Stimulated activated CD8-positive, alpha-beta memory T cell treated with anti-CD3 and anti-CD28 coated beads, Interleukin-4, amount 100 ng/mL, for 1 hour (primary cell): ENCODE measurements at places on chromosomes 6 and 20.

DNA sequence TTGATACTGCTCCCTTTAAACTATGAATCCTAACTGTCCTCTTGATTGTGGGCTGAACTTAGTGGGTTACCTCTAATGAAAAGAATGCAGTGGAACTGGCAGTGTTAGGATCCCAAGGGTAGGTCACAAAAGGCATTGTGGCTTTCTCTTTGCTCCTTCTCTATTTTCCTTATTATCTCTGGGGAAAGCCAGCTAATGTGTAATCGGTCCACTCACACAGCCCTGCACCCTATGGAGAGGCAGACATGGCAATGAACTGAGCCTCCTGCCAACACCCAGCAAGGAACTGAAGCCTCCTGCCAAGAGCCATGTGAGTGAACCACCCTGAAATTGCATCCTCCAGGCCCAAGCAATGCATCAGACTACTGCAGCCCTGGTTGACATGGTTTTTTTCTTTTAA is 24.6 kb upstream of the ZNF133 start:
- no peak for DNase-seq

DNA sequence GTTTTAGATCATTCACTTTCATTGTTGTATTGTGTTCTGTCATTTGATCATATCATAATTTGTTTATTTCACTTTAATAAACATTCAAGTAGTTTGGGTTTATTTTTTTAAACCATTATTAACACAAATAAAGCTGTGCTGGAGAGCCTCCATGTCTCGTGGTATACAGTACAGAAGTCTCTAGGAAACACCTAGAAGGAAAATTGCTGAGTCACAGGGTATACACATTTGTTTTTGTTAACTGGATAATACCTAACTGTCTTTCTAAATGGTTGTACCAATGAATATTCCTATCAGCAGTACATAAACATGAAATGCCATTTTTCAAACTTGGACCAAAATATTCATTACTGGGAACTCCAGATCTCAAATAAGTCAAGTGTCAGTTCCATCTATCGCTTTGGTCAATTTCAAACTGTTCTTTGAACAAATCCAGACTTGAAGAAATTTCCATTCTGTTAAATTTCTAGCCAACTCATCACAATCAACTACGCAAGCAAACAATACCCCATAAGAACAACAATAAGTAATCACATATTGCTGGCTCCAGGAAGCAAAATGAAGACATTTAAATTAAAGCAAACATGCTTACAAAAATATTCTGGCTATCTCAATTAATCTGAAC is 138.1 kb downstream of the ATXN1 start:
- no peak for DNase-seq

GRCh38 chr6:112027942-112028674 is 25.8 kb upstream of the CCN6 start:
- peak; percentile 17 for DNase-seq

- DNase-seq = peak; percentile 57
Measured at GRCh38 chr6:24402697-24403500, at the start of gene MRS2. TSS of gene MRS2 (plus strand) at chr6:24402936. CDS start at chr6:24403047, 111 bp downstream.

- no peak for DNase-seq
Measured at GRCh38 chr20:59945175-59945574, 5.0 kb downstream of the FAM217B start.

DNA sequence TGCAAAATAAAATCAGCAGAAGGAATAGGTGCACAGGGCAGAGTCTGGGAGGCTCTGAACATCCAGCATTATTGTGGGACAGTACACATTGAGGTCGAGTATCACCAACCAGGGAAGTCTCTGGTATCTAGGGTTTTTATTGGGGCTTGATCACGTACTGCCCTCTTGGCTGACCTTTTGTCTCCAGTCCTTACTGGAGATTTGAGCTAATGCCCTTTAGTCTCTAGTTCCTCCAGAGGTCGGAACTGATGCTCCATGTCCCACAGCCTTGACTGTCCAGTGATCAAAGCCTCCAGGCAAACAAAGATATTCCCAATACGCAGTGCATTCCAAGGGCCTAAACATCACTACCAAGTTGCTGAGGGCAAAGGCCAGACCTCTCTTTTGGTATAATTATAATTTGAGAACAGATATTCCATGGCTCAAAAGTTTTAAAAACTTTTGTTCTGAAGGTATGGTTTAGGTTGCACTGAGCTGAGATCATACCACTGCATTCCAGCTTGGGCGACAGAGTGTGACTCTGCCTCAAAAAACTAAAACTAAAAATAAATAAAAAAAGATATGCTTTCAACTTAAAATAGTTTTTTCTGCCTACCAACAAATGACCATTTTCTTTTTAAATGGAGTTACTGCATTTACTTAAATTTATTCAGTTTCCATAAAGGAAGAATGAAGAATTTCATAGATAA is 56.9 kb upstream of the DYNLRB1 start:
- DNase-seq = no peak

DNA sequence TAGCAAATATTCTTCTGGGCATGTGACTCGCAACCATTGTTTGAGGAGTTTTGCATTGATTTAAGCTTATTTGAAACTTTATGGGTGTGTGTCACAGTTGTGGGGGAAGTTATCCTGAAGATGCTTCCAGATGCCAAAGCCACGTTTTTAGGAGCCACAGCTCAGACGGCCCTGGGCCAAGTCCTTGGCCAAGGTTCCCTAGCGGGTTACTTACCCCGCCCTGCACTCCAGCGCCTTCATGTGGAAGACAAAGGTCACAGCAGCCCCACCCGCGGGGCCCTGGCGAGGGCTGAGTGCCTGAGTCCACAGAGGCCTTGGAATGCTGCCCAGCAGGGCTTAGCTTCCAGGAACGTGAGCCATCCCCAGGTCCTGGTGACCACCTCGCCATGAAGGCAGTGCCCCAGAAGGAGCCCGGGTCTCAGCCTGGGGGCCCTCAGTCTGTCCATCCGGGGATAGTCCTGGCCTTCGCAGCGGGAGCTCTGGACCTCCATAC is 308.3 kb downstream of the CDH4 start:
- DNase-seq = no peak

GRCh38 chr6:151478670-151479069 is 15.1 kb upstream of the CCDC170 start:
- DNase-seq = no peak

DNA sequence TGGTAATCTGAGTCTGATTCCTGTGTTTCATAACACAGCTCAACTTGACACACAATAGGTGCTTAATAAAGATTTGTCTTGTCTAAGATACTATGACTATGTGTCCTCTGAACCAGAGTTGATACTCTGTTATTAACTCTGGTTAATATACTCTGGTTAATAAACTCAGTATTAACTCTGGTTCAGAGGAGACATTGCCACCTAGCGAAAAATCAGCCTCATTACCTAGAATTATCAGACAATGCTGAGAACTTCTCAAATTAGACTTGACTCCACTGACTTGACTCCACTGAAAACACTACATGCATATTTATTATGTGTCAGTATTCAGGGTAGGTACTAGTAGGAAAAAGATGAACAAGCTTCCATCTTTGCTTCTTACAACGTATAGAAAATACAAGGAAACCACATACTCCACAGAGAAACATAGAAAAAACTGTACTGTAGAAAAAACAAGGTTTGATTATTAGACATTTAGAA is 73.9 kb downstream of the AHI1 start:
- no peak for DNase-seq

GRCh38 chr6:33746036-33746600 is 587 bp downstream of the IP6K3 start:
- no peak for DNase-seq

DNA sequence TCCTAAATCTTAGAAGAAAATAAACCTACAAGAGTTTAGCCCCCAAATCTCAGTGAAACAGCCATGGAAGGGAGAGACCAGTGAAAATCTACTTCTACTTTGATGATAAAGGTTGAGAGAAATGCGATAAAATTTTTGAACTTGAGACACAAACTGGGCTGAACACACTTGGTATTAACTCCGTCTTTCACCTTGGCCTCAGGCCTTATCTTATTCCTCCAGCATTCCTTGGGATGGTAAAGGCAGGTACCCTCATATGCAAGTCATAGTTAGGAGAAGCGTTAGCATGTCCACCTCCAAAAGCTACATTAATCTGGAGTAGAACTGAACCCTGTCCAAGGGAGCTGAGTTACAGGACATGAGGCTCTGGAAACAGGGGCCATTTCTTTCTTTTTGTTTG is 1.2 kb upstream of the SPTLC3 start:
- no peak for DNase-seq

DNA sequence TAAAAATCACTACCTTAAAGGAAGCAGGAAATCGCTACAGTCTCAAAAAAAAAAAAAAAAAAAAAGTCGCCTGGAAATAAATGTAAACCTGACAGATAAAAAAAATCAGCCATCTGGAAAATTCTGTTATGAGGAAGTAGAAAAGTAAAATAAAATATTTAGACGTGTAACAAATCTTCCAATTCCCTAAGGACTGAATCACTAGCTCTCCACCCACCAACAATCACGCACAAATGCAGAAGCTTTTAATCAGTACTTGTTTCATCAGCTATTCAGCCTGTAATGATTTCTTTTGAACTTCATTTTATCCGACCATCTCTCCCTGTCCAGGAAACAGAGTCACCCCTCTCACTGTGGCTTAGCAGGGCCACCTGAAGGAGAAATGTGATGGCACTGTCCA is 59.0 kb downstream of the SLC23A2 start:
- no peak for DNase-seq

DNA sequence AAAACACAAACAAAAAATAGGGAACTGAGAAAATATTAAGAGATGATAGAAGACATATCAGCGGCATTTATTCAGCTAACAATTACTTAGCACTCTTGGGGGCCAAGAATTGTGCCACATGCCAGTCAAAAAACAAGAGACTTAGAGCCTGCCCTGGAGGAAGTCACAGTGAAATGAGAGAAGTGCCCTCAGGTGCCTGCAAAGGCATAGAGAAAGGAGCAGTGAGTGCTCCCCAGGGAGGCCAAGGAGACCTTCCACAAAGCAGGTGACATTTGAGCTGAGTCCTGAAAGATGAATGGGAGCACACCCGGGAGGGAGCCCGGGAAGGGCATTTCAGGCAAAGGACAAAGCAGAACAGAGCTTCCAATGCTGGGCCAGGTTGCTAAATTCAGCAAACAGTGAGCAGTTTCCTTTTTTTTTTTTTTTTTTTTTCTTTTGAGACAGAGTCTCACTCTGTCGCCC is 184.7 kb upstream of the JARID2 start:
- DNase-seq = no peak

- DNase-seq = no peak
Measured at GRCh38 chr6:25995507-25995906, 32.9 kb downstream of the TRIM38 start.

- DNase-seq = no peak
Measured at GRCh38 chr6:166156942-166157341, 10.7 kb downstream of the TBXT start.

- DNase-seq = no peak
Measured at GRCh38 chr20:8870652-8871051, 198.2 kb upstream of the PLCB4 start.

GRCh38 chr6:106173124-106173879 is 87.2 kb downstream of the PRDM1 start:
- DNase-seq = no peak

DNA sequence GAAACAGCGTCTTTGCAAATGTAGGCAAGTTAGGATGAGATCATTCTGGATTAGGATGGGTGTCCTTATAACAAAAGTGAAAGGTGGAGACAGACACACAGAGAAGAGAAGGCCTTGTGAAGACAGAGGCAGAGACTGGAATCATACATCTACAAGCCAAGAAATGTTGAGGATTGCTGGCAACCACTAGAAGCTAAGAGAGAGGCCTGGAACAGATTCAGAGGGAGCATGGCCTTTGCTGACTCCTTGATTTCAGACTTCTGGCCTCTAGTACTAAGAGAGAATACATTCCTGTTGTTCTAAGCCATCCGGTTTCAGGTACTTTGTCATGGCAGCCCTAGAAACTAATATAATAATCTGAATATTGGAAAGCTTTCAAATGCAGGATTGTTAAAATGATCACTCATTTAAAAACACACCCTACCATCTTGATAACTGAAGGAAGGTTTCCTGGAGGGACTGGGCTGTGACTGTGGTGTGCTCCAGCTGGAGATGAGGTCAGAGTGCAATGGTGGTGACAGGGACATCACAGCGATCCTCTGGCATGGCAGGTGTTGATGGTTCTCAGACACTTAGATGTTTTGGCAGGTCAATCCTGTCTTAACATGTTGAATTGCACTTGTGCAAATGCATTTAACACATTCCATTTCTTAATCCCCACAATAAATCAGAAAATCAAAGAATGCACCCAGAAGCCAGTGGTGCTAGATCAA is 25.1 kb downstream of the CD83 start:
- DNase-seq = no peak

DNA sequence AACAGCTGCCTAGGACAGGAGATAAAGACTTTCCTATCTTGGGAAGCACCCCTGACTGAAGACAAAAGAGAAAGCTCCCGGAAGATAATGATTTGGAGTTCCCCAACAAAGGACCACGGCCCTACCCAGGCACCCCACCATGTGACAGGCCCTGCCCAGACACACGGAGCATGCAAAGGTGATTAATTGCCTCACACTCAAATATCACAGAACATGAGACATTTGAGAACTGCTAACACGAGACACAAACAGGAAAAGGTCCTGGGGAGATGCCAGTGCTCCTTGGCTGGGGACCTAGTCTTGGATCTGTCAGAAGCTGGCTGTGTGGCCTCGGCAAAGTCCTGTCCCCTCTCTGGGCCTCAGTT is 82.5 kb upstream of the PTPN1 start:
- no peak for DNase-seq

GRCh38 chr6:16634855-16635254 is 126.4 kb downstream of the ATXN1 start:
- DNase-seq = no peak

DNA sequence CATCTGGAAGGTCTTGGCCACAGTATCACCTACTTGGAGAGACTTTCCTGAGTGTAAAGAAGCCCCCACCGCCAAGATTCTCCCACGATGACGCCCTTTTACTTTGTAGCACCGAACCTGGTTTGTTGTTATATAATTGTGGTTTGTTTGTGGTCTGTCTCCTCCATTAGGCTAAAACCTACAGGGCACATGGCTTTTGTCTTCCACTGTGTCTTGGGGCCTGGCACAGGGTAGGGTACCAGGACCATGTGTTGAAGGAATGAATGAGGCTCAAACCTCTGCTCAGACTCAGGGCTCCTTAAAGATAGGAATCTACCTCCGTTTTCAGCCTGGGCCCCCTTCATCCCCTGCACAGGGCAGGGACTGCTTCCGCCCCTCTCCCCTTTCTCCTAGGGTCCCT is 59.4 kb upstream of the CCDC167 start:
- DNase-seq = no peak
